ENCODE measurements at places on chromosomes 3 and 15.

DNA sequence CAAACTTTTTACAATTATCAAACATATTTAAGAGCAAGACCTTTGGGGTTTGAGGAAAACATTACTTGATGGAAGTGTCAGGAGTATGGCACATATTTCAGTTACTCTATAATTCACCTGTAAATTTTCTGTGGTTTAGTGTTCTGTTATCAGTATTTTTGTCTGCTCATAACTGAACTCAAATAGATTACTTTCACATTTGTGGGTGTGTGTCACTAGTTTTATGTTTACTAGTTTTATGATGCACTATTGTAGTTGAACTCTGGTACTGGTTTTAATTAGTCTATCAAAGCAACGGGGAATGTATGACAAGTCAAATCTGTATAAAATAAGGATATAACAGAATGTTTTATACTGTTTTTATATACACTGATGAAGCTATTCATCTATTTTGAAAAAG is 27.2 kb downstream of the OXSM start:
- DNase-seq = no peak

GRCh38 chr3:60065227-60065868 is 1015.5 kb upstream of the CFAP20DC start:
- no peak for DNase-seq

DNA sequence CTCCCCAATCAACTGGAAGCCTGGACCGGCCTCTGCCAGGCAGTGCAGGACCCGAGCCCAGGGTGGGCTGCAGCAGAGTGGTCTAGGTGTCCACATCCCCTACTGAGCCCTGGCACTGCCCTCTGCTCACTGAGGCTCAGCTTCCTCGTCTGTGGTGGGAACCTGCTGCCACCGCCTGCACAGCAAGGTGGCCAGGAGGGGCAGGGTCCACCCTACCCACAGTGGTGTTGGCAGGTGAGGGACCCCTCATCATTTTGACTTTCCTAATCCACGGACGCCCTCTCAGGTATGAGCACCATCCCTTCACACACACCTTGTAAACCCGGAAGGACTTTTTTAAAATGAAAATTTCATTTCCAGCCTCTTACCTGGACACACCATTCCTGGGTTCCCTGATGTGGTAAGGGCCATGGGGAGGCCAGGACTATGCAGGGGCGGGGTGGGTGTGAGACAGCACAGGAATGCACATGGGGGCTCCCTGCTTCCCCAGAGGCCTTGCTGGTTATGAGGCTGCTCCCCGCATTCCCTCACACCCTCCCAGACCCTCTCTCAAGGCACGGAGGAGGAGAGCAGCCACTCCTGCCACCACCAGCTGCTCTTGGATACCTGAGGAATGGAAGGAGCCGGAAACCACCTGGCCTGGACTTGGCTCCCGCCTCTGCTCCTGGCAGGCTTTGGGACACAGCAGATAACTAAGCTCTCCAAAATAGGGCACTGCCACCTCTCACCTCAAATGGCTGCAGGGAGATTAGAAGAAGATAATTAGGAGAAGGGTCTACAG is 185.9 kb upstream of the TPM1 start:
- DNase-seq = no peak

- DNase-seq = no peak
Observed at GRCh38 chr15:98728811-98729160, 80.4 kb downstream of the IGF1R start.

GRCh38 chr15:36885771-36886170 is 214.6 kb downstream of the MEIS2 start:
- DNase-seq = no peak

GRCh38 chr15:39430389-39430788 is 150.5 kb upstream of the THBS1 start:
- DNase-seq = no peak
